Left forelimb (tissue), 1 donor: ENCODE measurements at places on chromosomes 11 and 22.

DNA sequence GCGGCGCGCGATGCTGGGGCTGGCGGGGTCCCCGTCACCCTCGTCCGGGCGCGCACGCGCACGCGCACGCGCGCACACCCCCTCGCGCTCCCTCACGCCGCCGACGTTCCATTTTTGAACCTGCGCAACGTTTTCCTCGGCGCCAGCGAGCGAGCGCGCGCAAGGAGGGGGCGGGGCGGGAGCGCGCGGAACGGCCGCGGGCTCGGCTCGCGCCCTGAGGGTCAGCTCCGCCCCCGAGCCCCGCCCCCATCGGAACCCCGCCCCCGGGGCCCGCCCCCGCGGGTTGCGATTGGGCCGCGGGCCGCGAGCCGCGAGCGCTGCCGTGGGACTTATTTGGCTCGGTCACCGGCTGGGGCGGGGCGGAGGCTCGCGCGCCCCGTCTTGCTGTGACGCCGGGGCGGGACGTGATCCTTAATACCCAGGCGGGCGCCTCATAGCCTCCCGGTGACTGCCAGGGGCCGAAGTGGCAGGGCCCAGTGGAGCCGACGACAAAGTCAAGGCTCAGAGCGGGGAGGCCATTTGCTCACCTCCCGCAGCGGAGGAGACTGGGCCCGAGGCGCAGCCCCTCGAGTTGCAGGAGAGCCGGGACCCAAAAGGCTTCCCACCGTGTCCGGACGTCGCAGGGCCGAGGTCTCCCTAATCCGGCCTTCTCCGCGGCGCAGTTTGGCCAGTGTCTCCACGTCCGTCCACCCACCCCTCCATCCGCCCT is at the start of gene CBX7:
Gene CBX7 (minus strand): TSS at position 170 of the 709 bp plus-strand sequence. CDS start 236 bp downstream, outside the sequence.
- DNase-seq = peak; percentile 96

DNA sequence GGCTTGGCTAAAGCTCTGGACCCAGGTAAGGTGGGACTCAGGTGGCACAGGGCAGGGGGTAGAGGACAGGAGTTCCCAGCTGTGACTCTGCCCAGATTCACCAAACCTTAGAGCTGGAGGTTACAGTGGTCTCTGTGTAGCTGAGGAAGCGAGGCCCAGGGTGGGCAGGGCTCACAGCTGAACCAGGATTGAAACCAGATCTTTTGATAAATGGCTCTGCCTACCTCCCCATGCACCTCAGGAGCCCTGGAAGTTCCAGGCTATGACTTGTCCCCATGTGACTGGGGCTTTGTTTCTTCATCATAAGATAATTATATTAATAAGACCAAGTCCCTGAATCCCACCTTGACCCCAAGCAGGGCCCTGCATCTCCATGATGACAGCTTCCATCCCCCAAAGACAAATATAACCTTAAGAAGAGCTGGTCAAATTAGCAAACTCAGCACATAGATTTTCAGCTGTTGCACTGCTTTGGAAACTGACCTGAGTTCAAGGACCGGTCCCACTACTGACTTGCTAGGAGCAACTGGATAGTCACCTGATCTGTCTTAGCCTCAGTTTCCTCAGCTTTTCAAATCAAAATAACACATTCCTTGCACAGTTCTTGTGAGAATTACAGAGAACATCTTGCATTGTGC is 21.3 kb upstream of the TSKU start:
- no peak for DNase-seq

DNA sequence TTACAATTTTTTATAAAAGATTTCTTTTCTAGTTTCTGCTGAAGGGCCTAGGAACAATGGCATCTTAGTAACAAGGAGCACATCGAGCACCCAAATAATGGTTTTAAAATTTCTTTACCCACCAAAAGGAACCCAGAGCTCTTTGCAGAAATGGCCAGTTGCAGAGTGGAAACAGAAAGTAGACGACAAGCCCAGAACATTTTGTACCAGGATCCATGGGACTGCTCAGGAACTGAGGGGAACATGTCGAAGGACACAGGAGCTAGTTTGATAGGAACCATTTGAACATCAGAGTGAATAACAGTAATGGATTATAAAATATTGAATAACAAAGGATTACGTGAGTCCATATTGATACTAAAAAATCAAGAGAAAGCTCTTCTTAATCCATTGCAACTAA is 17.3 kb downstream of the PANX1 start:
- no peak for DNase-seq

DNA sequence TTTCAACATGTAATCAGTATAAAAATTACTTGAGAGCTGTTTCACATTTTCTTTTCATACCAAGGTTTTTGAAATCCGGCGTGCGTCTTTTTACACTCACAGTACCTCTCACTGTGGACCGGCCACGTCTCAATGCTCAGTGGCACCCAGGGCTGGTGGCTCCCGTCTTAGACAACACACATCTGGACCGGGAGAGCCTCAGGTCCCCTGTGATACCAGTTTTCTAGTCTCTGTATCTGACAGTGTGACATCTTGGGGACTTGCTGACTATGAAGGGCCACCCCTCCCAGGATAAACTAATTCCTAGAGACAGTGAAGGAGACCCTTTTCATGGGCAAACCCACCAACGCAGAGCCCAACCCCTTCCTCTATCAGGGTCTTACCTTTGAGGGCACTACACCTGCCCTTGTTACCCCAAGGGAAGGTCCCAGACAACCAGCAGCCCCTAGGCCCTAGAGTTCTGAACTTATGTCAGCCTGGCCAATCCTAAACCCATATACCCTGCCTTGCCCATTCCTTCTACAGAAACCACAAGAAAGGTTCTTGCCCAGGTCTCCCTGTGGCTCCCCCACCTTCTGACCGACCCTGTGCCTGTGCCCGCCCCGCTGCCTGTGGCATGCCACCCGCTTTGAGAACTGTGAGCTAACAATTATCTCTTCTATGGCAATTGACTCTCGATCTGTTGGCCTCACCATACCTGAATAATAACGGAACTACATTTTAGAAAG is 6.1 kb upstream of the ASCL2 start:
- peak; percentile 47 for DNase-seq

DNA sequence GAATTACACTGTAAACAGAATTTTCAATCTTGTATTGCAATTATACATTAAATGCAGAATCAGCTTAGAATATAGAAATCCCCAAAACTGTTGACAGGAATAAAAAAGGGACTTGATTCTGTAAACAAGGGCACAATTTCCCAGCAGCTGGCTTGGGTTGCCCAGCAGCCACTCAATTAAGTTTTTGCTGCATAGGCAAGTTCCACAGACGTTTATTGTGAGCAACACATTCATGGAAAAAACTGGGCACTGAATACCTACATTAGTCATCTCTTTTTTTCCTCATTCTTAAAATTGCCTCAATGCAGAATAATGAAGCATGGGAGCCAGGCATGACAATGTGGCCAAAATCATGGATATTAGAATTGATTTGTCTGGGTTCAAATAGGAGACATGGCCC is 421.8 kb upstream of the ANO5 start:
- DNase-seq = no peak

GRCh38 chr11:11780858-11781257 is 60.9 kb upstream of the USP47 start:
- no peak for DNase-seq

GRCh38 chr11:11215944-11216343 is 137.1 kb downstream of the CSNK2A3 start:
- peak; percentile 18 for DNase-seq

- no peak for DNase-seq
Measured at GRCh38 chr11:10307022-10307399, 2.1 kb downstream of the ADM start.

- DNase-seq = no peak
Measured at GRCh38 chr11:34890812-34891211, 25.4 kb downstream of the APIP start.

DNA sequence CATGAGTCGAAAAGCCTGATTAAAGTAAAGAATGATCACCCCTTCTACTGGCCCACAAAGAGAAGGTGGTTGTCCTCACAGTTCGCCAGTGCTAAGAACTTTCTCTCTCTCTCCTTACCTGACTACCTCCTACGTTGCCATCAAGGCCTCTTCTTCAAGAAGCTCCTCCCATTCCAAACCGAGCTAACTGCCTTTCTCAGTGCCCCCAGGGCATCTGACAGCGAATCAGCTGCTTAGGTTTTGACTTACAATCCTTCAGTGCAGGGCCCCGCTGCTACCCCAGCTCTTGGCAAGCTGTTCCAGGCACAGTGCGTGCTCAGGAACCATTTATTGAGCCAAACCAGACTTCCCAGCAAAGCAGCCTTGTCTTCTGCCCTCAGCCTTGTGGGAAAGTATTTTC is 5.8 kb downstream of the VSTM5 start:
- peak; percentile 23 for DNase-seq

DNA sequence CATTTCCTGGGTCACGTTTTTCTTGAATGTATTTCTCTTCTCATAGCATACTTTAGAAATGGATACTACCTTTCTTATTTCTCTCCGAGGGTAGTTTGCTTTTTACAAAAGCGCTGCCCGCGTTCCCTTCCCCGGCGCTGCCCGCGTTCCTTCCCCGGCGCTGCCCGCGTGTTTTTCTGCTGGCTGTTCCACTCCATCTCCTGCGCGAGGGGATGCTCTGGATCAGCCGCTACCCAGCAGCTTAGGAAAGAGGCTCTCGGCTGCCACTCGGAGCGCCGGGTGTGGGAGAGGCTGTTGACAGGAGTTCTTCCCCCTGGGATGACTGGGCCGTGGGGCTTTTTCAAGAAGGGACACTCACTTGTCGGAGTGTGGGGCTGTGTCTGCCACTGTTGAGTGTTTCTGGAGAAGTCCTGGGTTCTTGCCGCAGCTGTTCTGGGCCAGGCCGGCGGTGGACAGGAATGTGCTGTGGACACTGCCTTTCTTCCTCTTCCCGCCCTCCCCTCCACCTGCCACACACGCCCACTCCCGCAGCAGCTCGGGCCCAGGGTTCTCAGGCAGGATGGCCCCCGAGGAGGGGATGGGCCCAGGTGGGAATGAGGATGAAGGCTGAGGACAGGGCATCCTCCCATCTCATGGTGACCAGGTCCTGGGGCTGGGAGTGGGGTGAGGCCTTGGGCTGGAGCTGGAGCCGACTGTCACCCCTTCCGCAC is 30.6 kb downstream of the GLB1L2 start:
- DNase-seq = no peak

DNA sequence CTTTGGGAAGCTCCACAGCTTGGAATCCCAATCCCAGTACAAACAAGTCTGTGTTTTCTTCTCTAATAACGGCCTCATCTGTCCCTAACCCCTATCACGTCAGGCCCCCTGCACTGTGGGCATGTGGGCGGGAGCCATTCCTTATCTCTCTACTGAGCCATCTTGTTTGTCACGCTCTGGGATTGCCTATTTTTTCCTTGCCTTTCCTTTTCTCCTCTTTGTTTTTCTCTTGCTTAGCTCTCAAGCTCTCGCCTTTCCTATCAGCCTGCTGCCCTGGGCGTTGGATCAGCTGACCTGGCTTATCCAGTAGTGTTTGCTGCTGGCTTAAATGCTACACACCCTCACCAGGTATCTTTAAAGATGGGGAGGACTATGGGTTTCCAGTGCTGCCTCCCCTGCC is 35.8 kb downstream of the ARHGAP1 start:
- DNase-seq = no peak

- no peak for DNase-seq
Measured at GRCh38 chr11:78841456-78842060, 266.9 kb upstream of the NARS2 start.

- no peak for DNase-seq
Measured at GRCh38 chr11:9214765-9215164, 50.4 kb downstream of the DENND5A start.

DNA sequence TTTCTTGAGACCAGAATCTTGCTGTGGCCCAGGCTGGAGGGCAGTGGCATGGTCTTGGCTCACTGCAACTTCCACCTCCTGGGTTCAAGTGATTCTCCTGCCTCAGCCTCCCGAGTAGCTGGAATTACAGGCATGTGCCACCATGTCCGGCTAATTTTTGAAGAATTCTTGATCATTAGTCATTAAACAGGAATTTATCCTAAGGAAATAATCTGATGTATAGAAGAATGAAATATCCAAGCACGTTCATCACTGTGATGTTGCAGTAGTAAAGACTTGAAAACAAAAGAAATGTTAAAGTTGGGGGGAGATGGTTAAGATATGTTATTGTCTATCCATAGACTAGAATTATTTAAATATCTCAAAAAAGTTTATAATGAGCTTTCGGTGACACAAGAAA is 23.6 kb downstream of the CBL start:
- DNase-seq = no peak

GRCh38 chr22:38317995-38318715 is 922 bp upstream of the CSNK1E start:
- no peak for DNase-seq

DNA sequence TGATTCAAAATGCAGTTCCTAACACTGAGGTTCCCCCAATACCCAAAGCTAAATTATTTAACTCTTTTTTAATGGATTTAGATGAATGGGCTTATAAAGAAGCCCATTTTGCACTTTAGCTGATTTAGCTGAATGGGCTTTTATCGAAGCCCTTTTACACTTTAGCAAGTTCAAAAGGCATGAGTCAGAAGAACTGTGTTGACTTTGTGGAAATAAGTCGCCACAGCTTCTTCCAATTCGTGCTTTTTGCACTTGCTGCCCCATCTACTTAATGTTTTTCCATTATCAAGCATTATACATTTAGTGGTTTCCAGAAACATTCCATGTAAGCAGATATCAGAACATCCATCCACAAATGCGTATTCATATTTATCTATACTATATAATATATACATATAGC is 20.5 kb upstream of the GRIA4 start:
- DNase-seq = no peak

DNA sequence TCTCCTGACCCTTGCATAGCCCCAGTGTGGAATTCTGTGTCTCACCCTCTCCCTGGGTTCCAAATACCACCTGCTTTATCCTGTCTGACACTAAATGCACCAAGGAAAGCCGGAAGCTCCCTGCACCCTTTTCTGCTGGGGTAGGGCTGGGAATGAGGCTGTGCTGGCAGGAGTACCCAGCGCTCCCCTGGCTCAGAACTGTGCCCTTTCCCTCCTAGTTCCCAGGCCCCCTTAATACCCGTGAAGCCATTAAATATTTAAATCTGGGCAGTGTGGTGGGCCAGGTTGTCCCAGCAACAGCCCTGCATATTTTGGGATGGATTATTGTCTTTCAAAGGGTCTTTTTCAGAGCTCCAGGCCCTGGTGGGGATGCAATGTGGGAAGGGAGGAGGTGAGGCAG is 63.0 kb downstream of the TP53I11 start:
- no peak for DNase-seq

DNA sequence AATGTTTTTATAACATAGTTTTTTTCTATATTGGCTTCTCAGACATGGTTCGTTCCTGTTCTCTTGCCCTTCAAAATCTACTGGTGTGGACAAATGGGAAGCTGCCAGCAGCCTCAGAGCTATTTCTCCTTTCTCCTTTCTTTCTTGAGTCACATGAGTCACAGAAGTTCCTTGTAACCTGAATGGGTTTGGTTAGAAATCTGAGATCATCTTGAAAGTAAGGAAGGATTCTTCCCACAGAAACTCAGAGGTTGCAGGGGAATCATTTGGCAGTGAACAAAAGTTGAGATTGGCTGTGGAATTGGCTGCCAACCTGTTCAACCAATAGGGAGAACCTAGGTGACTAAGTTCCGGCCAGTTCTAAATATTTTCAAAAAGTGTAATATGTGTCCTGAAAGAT is 12.5 kb downstream of the PLET1 start:
- DNase-seq = no peak
